ENCODE measurements at places on chromosomes 3 and 15.

GRCh38 chr3:61628636-61629035 lies 67.3 kb downstream of the PTPRG start:
- H3K27ac ChIP-seq = no peak overlapping the region
- H3K27me3 ChIP-seq = no peaks in the 10 kb centered on the region
- no peaks in the 10 kb centered on the region for H3K4me1 ChIP-seq
- no peaks in the 10 kb centered on the region for H3K36me3 ChIP-seq
- no peak for DNase-seq

- no peak overlapping the region for H3K4me3 ChIP-seq
- no peaks in the 10 kb centered on the region for H3K27me3 ChIP-seq
- H3K4me1 ChIP-seq = peaks cover 70% of the 10 kb centered on the region
- no peaks in the 10 kb centered on the region for H3K36me3 ChIP-seq
- DNase-seq = no peak
These were observed 47.1 kb downstream of the CRTC3 start for GRCh38 chr15:90576711-90577389.

DNA sequence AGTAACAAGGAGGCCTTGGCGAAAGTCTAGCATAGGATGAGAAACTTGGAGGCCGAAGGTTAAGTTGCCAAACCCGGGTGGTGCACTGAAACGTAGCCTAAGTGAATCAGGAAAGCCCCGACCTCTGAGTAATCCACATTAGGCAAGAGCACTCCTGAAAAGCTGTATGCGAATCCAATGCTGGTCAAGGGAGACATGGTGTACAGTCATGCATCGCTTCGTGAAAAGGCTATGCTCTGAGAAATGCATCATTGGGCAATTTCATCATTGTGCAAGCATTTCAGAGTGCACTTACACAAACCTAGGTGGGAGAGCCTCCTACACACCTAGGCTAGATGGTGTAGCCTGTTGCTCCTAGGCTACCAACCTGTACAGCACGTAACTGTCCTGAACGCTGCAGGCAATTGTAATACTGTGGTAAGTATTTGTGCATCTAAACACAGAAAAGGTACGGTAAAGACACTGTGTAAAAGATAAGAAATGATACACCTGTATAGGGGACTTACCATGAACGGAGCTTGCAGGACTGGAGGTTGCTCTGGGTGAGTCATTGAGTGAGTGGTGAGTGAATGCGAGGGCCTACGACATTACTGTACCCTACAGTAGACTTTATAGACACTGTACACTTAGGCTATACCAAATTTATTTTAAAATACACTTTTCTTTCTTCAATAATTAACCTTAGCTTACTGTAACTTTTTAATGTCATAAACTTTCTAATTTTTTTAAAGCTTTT lies 222.5 kb downstream of the SHQ1 start:
- no peaks in the 10 kb centered on the region for H3K27me3 ChIP-seq
- no peak for DNase-seq
- no peaks in the 10 kb centered on the region for H3K36me3 ChIP-seq
- no peak overlapping the region for H3K27ac ChIP-seq
- peaks cover 14% of the 10 kb centered on the region for H3K4me1 ChIP-seq

DNA sequence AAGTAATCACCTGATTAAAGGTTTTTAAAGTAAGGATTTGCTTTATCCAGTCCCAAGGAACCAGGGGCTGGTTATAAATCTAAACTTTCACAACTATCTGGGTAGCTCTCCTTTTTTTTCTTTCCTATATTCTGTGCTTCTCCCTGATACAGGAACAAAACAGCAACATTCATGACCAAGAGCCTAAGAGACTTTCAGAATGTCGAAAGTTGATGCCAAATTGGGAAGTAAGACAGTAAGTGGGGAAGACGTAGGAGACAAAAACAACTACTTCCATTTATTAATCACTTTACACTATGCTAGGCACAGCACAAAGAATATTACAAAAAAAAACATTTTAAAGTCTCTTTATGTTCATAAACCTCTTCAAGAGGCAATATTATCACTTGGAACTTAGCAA lies 211.6 kb downstream of the MAGI1 start:
- DNase-seq = no peak
- H3K36me3 ChIP-seq = no peaks in the 10 kb centered on the region
- no peak overlapping the region for H3K27ac ChIP-seq
- H3K4me3 ChIP-seq = no peak overlapping the region
- no peaks in the 10 kb centered on the region for H3K4me1 ChIP-seq

DNA sequence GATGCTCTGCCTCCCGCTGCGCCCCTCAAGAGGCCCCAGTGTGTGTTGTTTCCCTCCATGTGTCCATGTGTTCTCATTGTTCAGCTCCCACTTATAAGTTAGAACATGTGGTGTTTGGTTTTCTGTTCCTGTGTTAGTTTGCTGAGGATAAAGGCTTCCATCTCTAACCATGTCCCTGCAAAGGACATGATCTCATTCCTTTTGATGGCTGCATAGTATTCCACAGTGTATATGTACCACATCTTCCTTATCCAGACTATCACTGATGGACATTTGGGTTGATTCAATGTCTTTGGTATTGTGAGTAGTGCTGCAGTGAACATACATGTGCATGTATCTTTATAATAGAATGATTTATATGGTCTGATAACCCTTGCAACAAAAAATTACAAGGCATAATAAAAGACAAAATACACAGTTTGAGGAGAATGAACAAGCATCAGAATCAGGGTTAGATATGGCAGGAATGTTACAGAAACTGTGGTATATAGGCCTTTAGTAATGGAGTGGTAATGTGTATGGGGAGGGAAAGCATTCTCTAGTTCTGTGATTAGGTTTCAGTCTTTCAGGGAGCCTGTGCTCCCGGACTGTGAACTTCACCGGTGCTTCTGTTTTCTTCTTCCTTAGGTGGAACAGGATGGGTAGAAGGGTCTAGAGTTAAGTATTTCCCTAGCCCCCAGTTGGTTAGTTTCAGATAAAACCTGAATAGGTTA lies 27.1 kb downstream of the GRM2 start:
- no peak overlapping the region for H3K4me3 ChIP-seq
- peaks cover 7% of the 10 kb centered on the region for H3K4me1 ChIP-seq
- DNase-seq = no peak
- H3K27ac ChIP-seq = no peak overlapping the region
- no peaks in the 10 kb centered on the region for H3K27me3 ChIP-seq
- H3K36me3 ChIP-seq = no peaks in the 10 kb centered on the region

DNA sequence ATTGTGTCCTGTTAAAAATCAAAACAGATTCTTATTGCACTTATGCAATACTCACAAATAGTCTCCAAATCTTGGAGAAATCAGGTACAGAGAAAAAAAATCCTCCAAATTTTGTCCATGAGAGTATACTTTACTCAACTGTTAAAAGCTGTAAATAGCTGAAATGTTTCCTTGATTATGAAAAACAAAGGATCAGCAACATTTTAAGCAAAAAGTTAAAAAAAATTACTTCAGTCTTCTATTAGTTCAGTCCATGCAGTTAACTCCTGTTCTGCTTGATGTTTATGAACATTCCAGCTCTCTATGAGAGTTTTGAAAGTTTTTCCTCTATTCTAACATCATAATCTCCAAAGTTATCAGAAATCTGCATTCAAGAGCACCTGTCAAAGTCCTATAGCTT lies 22.8 kb upstream of the ZNF80 start:
- H3K4me1 ChIP-seq = no peaks in the 10 kb centered on the region
- H3K36me3 ChIP-seq = no peaks in the 10 kb centered on the region

DNA sequence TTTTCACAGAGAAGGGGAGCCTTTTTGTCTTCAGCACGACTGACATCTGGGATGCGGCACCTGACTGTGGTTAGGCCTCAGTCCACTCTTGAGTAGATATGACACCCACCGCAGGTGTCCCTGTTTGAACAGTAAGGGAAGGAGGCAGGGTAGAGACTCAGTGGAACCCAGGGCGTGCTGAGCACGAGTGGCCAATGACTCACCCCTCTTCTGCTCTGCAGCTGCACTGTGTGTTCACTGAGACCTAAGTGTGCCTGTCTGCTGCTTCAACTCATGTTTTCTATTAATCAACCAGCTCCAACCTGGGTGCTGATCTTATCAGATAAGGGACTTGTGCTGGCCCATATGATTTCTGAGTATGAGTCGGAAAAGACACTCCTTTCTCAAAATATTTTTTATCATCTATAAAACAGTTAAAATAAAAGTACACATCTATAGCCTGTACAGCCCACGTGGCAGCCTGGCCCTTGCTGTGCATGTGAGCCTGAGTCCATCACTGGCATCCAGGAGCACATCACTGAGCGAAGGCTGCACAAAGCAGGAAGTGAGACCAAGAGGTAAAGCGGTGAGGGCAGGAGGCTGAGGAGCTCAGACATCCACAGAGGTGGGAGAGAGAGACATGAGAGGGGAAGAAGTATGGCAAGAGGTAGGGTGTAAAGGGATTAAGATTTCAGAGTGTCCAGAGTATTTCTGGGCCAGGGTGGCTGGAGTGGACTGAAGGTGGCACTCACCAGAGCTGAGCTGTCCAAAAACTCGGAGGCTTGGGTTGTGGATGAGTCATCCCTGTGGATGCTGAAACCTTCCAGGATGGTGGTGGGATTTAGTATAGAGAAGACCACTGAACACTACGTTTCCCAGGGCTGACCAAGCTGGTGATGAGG lies 49.2 kb downstream of the SLC41A3 start:
- no peak overlapping the region for H3K27ac ChIP-seq
- no peaks in the 10 kb centered on the region for H3K36me3 ChIP-seq
- H3K4me1 ChIP-seq = peaks cover 12% of the 10 kb centered on the region
- H3K4me3 ChIP-seq = no peak overlapping the region
- no peak for DNase-seq

DNA sequence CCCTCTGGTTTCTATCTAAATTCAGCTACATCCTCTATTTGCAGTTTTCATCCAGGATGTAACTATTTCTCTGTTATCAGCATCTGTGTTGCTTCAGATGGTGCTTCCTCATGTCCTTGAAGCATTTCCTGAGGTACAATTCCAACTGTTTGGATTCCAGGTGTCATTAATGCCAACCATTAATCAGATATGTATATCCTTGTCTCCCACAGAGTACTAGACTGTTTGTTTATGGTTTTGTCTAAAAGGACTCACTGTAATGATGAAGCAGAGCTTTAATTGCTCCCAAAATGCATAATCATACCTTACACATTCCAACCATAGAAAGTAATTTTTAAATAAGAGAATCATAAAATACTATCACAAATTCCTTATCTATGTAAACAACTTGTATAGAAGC lies 288.5 kb upstream of the MME start:
- no peaks in the 10 kb centered on the region for H3K27me3 ChIP-seq
- H3K27ac ChIP-seq = no peak overlapping the region
- no peaks in the 10 kb centered on the region for H3K36me3 ChIP-seq
- no peak overlapping the region for H3K4me3 ChIP-seq

DNA sequence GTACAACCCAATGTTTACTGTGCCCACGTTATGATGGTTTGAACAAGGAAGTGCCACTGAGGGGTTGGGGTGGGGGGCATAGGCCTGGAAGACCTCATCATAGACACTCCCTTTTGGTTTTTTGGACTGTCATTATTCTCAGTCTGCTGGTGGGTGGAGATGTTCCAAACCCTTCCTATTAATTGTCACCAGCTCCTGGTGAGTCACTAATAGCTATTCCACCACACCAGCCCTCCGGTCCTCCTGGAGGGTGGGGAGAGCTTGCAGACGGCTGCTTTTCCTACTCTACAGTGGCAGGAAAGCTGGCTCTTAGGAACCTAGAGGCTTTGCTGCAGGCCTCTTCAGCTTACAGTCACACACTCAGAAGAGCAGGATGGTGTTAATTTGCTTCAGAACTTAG lies 9.0 kb upstream of the COPG1 start:
- H3K4me3 ChIP-seq = no peak overlapping the region
- H3K36me3 ChIP-seq = no peaks in the 10 kb centered on the region
- no peaks in the 10 kb centered on the region for H3K27me3 ChIP-seq

- no peak overlapping the region for H3K4me3 ChIP-seq
- no peak overlapping the region for H3K27ac ChIP-seq
- no peak for DNase-seq
- no peaks in the 10 kb centered on the region for H3K4me1 ChIP-seq
- H3K27me3 ChIP-seq = no peaks in the 10 kb centered on the region
These were observed 431.3 kb upstream of the MDFIC2 start for GRCh38 chr3:70743754-70744153.

- H3K27ac ChIP-seq = no peak overlapping the region
- H3K4me3 ChIP-seq = no peak overlapping the region
- H3K36me3 ChIP-seq = peaks cover 15% of the 10 kb centered on the region
- no peaks in the 10 kb centered on the region for H3K27me3 ChIP-seq
- H3K4me1 ChIP-seq = no peaks in the 10 kb centered on the region
These were observed 4.5 kb upstream of the CAPN3 start for GRCh38 chr15:42354824-42355223.

DNA sequence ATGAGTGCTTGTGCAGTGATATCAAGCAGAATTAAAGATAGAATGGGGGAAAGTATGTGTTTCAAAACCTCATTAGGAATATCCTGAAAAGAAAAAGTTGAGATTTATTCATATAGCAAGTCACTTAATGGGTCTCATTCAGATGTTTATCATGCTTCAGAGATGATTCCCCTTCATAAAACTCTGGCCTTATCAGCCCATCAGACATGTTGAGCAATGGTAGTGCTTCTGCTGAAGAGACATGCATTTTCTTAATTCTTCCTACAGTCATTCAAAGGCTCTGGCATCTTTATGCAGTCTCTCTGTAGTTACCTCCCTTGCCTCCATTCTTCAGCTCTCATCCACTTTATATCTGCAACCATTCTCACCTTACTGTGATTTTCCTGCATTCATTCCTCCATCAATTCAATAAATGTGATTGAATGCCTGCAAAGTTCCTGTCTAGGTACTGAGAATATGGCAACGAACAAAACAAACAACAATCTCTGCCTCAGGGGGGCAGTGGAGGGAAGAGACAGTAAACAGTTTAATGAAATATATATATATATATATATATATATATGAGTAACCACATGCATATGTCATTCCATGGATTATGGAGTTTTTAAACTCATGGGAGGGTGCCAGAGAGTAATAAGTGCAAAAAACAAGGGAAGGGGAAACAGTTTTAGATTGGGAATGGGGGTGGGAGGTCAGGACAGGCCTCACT lies 138.5 kb downstream of the NECTIN3 start:
- no peaks in the 10 kb centered on the region for H3K36me3 ChIP-seq
- no peak for DNase-seq
- no peaks in the 10 kb centered on the region for H3K27me3 ChIP-seq

- peaks cover 15% of the 10 kb centered on the region for H3K4me1 ChIP-seq
- no peak overlapping the region for H3K4me3 ChIP-seq
- no peaks in the 10 kb centered on the region for H3K27me3 ChIP-seq
- H3K27ac ChIP-seq = no peak overlapping the region
- H3K36me3 ChIP-seq = no peaks in the 10 kb centered on the region
- no peak for DNase-seq
These were observed 16.4 kb upstream of the ALAS1 start for GRCh38 chr3:52181543-52181942.

DNA sequence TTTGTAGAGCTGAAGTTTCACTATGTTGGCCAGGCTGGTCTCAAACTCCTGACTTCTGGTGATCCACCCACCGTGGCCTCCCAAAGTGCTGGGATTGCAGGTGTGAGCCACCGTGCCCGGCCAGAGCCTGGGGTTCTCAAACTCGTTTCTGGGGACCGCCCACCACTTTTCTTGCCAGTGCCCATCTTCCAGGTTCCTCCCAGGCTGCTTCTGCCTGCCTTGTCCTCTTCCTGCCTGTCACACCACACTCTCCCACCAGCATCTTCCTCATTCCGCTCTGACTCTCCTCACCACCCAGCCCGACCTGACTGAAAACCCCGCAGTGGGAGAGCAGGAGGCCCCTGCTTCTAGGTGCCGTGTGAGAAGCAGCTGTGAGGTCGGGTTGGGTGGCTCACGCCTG lies 3.1 kb upstream of the DYNLT2B start:
- peaks cover 11% of the 10 kb centered on the region for H3K4me1 ChIP-seq
- no peak for DNase-seq
- no peaks in the 10 kb centered on the region for H3K36me3 ChIP-seq

Data from CD4-positive, alpha-beta memory T cell (primary cell).